ENCODE measurements at places on chromosomes 7 and 10.
A peak's percentile ranks its signal among the peaks of the same experiment; 100 is the strongest.

DNA sequence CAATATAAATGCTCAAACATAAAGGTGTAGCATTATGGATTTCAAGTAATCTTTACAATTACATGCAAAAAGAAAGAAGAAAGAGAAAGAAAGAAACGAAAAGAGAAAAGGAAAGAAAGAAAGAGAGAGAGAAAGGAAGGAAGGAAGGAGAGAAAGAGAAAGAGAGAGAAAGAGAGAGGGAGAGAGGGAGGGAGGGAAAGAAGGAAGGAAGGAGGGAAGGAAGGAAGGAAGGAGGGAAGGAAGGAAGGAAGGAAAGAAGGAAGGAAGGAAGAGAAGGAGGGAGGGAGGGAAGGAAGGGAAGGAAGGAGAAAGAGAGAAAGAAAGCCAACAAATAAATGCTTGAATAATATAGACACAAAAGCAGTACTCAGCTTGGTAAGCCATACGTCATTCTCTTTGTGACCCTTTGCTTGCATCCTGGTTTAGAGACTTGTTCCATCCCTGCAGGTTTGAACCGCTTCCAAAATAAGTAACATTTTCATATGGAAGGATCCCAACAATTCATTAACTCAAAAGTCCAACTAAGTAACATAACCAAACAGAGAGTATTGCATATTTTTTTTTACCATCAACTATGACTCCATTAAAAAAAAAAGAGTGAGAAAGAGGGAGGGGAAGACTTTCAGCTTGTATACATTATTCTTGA lies 95.8 kb downstream of the SEMA3D start:
- DNase-seq, result no peak

- no peak for DNase-seq
Observed at GRCh38 chr7:1646957-1647891, 22.9 kb upstream of the ELFN1 start.

DNA sequence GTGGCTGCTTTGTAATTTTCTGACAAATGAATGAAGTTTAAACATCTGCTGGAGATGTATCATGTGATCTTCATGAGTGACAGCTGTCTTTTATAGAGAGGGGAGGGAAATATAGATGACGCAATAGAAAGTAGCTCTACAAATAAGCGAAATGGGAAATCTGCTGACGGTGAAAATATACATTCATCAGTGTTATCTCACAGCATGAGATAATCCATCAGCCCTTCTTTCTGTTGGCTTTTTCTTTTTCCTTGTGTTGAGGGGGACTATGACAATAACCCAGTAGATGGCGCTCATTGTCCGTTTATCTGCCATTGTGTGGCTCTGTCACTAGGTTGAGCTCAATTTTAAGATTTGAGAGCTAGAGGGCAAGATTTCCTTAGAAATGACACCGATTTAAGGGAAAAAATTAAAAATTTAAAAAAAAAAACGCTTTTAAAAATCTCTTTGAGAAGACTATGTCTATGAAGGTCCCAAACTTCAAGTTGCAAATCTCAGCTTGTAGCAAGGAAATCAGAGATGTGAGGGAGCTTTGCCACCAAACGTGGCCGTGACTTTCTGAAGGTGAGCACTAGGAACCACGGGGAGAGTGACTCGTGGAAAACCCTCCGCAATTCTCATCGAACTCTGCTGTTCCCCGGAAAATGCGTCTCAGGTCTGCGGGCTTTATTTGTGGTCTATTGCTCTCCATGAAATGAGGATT lies 114.6 kb upstream of the SFMBT2 start:
- peak; percentile 77 for DNase-seq

DNA sequence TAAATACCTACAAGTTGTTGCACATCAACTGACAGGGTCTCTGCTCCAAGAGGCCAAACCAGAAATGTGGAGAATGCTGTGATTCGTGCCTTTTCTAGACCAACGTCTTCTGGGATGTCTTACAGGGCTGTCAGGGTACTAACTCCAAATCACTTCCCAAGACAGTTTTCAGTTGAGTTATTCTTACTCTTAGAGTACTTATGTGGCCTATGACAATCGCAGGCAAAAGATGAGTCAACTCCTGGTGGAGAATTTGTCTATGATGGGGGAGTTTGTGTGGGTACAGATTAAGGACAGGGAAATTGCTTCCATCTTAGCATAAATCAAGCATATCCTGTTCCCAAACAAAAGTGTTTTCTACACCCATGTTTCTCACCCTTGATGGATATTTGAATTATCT lies 734.8 kb downstream of the TNS3 start:
- DNase-seq, result no peak

DNA sequence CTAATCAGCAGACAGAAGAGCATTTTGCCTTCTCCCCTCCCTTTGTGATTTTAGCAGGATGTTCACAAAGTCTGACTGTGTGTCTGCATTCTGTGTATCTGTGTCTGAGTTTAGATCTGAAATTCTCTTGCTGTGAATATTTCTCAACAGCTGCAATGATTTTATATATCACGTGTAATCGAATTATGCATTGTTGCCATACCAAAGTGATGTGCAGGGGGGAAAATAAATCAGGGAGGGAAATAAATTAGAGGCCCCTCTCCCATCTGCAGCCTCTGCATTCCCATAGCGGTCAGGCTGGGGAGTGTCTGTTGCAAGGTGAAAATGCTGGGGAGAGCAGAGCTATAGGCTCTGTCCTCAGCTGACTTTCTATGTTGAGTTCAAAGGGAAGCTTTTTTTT lies 209.0 kb downstream of the LRMDA start:
- DNase-seq, result no peak

DNA sequence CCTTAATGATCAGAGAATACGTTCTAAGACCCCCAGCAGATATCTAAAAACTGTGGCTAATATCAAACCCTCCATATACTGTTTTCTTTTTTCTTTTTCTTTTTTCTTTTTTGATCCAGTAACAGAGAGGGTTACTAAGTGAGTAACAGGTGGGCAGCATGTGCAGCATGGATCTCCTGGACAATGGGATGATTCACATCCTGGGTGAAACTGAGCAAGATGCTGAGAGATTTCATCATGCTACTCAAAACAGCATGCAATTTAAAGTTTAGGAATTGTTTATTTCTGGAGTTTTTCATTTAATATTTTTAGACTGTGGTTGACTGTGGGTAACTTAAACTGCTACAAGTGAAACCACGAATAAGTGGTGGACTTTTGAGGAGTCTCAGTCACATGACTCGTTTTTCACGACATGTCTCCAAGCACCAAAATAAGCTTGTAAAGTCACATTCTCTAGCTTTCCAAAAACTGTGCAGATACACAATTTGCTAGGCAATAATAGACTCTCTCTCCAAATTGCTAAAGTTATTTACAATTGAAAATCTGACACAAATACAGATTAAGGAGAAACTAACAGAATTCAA lies 716.2 kb downstream of the NXPH1 start:
- no peak for DNase-seq

DNA sequence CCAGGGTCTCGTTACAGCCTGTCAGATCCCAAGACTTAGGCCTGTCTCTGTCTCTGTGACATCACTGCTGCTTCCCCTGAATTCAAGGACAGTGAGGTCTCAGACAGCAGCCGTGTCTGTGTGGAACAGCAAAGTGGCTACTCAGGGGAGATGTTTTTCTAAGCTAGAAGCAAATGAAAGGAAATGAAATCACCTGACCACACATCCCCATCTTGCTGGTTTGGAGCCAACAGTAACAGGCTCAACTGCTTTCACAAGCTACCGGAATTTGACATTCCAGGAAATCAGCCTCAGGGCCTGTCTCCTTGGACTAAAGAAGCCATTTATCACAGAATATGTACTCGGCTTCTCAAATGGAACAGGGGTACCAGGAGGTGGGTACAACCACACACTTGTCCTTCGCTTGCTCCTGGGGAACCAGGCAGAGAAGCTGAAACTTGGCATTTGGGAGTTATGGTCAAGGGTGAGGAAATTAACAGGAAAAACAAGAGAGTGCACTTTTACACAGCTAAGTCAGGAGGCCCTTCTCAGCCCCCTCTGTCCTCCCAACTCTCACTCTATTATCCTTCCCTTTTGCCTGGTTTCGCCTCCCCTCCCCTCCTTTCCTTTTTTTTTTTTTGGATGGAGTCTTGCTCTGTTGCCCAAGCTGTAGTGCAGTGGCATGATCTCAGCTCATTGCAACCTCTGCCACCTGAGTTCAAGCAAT lies 73.2 kb downstream of the SPDYE5 start:
- DNase-seq, result no peak

GRCh38 chr10:129133856-129134255 lies 333.2 kb upstream of the MGMT start:
- DNase-seq, result no peak

- no peak for DNase-seq
Observed at GRCh38 chr10:129163531-129163930, 303.5 kb upstream of the MGMT start.

DNA sequence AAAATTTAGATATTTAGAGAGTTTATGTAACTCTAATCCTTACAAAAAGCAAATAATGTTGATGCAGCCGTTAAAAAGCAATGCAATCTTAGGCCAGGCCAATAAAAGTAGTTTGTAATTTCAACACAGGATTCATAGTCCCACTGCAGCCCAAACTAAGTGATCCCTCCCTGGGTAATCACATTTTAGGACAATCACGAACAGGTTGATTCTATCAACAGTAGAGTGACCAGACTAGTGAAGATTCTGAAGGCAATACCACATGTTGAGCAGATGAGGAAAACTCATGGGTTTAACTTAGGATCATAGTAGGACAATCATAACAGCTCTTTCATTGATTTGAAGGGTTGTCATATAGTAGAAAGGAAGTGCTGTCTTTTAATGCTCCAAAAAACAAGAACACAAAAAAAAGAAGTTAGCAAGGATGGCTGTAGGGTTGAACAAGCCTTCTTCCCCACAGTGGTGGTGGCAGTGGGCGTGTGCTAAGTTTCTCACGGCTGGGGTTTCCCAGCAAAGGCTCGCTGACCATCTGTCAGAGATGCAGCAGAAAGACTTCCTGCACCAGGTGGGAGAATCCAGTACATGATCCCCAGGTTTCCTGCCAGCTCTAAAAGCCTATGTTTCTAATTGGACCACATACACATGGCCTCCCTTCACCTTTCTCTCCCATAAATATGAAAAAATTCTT lies 212.2 kb downstream of the CHRM2 start:
- DNase-seq, result no peak

DNA sequence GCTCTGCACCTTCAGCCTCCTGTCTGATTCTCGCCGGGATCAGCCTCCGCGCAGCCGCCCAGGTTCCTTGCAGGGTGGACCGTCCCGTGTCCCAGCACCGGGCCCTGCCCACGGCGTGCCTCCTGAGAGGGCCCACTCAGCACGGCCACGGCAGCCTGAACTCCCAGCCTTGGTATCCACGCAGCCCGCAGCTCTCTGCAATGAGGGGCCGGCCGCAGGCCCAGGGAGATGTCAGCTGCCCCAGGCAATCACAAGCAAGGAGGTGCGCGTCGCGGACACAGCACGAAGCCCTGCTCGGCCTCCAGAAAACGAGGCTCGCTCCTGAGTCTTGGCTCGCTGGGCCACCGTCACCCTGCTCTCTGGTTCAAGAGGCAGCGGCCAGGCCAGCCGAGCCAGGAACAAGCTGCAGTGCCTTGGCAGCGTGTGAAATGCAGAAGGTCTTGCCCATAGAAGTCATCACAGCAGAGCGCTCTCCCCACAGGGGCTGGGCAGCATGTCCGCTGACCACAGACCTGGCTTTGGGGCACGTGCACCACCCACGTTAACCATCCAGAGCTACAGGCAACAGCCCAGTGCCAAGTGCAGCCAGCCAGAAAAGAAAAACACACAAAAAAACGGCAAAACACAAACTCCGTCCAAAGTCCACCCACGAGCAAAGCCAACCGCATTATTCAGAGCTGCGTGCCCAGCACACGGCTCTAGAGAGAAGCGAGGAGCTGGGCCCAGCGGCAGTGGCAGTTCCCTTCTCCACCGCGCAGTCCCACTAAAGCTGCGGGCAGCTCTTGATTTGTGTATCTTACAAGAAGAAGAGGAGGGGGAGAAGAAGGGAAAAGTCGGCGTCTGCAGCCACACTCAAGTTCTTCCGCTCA lies 13.9 kb downstream of the GPER1 start:
- DNase-seq, result no peak

DNA sequence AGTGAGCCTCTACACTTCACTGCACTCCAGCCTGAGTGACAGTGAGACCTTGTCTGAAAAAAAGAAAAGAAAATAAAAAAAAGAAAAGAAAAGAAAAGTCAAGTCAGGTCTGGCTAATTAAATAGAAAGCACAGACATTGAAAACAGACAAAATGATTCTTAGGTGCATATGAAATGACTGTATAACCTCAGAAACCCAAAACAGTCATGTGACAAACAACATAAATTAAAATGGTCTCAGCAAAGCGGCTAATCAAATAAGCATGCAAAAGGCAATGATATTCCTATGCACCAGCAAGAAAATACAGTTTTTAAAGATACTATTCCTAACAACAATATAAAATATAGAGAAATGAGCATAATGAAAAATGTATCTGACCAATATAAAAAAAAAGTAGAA lies 38.3 kb downstream of the LRRC20 start:
- DNase-seq, result no peak

DNA sequence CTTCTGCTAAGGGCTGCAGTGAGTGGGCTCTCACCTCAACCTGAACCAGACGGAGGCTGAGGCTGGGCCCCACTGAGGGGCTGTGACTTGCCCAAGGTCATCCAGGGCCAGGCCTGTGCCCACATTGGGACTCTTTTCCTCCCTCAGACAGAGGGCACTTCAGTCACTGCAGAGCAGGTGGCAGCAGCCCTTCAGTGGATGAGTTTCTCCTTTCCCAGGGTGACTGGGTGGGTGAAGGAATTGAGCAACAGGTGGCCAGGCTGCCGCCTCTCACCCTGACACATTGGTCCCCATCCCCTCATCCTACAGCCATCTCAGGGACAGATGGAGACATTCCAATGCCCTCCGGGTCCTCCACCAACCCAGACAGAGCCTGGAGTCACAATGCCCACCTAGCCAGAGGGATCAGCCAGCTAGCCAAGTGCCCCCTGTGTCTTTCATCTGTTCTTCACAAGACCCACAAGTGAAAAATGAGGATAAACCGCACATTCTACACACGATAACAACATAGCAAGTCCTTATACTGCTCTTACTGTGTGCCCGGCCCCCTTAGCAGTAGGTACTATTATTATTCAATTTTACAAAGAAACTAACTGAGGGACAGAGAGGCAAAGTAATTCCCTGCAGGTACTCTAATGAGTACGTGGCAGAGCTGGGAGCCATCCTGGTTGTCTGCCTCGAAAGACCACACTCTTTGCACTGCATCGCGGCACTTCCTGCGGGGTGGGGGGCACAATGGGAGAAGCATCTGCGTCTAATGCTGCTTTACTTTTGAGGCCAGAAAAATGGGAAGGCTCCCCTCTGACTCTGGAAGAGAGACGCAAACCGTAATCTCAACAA lies 1.7 kb upstream of the SLC18A3 start:
- DNase-seq, result no peak

GRCh38 chr10:86087716-86088115 lies 278.9 kb downstream of the GRID1 start:
- no peak for DNase-seq

- DNase-seq, result no peak
Observed at GRCh38 chr7:116097365-116098009, 66.9 kb upstream of the TFEC start.

Measured in stimulated activated CD4-positive, alpha-beta T cell treated with anti-CD3 and anti-CD28 coated beads, Interleukin-12 subunit alpha, Interleukin-12 subunit beta, amount 100 ng/mL, for 48 hours (primary cell).